ENCODE measurements at places on chromosomes 3 and 15. TPM values are rescaled to one million over a fixed set of nuclear protein-coding genes. Genes with fewer than 3 reads are reported as not detected.

VWA5B2 gene
- not detected for total RNA-seq

ZNF620 gene
- 7.0 TPM for total RNA-seq

CYP8B1 gene
- total RNA-seq = not detected

VIPR1 gene
- 3.2 TPM for total RNA-seq

SCAANT1 gene
- not detected for total RNA-seq

MUC20 gene
- total RNA-seq = not detected

RYR3 gene
- total RNA-seq = under 0.01 TPM

TRPM1 gene
- 0.27 TPM for total RNA-seq

CA12 gene
- 1.1 TPM for total RNA-seq

NMNAT3 gene
- 0.27 TPM for total RNA-seq

PRC1 gene
- total RNA-seq = 268 TPM

All from thoracic aorta endothelial cell (primary cell).